ENCODE measurements at places on chromosomes 1 and 21.

DNA sequence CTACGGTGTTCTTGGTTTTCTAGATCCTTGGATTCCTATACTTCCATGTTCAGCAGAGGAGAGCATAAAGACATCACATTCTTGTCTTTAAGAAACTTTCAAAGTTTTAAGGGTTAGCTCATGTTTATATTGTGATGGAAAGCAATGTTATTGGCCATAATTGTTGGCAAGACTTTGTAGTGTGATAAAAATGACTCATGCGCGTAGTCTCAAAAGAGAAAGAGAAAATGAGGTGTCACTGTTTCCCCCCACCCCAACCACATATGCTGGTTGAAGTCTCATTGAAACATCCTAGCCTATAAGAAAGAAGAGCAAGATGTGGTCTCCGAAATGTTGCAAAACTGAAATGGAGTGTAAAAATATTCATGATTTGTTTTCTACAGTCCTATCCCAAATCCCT lies 348.8 kb downstream of the PTBP2 start:
- DNase-seq, result no peak

DNA sequence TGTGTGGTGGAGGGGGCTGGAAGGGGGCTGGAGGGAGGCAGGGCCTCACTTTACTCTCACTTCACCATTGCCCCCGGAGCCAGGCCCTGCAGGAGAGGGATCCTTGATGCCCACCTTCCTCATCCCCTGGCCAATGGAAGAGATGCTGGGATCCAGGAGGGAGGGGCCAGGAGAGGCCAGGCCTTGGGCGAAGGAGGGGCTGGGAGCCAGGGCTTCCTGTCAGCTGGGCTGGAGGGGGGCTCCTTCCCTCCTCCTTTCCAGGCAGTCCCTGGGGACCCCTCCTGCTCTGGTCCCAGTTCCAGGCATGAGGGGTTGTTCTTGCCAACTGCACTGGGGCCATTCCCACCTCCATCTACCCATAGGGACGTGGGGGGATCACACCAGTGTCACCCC lies 5.7 kb downstream of the AHDC1 start:
- DNase-seq, result no peak

DNA sequence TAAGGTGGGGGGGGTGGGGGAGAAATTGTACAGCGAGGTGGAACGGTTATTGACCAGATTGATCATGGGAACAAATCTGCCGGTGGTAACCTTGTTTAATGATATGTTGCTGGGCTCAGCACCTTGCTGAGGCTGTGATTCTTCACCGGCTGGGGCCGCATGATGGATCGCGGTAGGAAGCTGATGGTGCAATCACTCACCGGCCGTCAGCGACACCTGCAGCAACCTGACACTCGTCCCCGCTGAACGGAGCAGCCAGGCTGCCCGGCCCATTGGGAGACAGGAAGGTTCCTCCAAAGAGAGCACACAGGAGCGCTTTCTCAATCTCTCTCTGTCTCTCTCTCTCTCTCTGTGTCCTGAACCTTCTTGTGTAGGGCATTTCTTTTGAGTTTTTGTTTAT lies 128.5 kb upstream of the RRP15 start:
- DNase-seq, result no peak

- DNase-seq, result no peak
Observed at GRCh38 chr1:192550922-192551534, 24.5 kb upstream of the RGS1 start.

DNA sequence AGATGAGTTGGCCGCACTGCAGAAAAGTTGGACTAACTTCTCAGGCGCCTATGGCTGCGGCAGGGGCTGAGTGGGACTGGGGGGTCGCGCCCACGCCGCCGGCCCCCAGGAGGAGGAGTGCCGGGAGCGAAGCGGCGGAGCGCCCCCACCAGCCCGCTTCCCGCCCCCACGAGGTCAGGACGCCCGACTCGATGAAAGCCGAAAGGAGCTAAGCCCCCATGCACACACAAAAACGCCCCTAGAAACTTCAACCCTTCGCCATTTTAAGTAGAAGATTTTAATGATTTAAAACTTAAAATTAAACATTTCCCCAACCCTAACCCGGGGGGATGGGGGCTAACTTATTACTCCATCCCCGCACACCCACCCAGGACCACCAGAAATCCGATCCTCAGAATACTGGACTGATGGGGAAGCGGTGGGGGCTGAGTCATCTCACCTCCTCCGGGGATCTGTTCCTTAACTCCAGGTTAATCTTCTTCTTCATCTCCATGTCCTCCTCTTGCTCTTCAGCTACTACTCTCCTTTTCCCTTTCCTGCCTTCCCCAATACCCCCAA lies 539 bp downstream of the ANP32E start:
- DNase-seq, result no peak

GRCh38 chr1:97144527-97144926 lies 422.9 kb downstream of the PTBP2 start:
- DNase-seq, result no peak

- peak; percentile 25 for DNase-seq
Observed at GRCh38 chr1:153261281-153262069, 2.0 kb downstream of the LORICRIN start.

- DNase-seq, result no peak
Observed at GRCh38 chr1:68183895-68184294, 48.4 kb downstream of the WLS start.

- no peak for DNase-seq
Observed at GRCh38 chr1:46369542-46370213, 24.4 kb upstream of the FAAH start.

DNA sequence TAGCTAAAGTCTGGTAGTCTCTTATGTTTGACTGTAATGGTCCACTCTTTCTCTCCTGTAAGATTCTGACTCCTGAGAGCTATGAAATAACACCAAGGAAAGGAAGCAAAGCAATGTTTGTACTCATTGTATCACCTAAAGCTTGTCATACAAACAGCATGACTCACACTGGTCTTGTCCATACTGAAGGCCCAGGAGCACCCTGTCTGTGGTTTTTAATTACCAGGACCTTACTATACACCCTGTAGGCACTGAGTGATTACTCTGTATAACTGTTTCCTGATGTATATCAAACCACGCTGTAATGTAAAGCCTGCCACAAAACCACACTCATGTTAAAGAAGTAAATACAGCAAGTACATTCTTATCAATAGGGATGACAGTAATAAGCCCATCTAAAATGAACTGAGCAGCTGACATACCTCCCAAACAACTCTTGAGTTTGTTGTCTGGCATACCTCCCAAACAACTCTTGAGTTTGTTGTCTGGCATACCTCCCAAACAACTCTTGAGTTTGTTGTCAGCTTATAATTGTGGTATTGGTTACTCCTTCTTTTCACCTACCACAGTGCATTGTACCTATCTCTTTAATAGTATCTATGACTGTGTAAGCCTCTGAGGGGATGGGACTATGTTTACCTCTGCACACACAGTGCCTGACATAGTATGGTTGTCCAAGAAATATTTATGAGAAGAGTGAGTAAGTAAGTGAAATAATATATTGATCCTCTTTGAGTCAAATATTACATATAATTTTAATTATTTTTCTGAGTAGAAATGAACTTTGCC lies 11.6 kb upstream of the TNFSF18 start:
- DNase-seq, result no peak

GRCh38 chr1:153679337-153680119 lies 1.0 kb downstream of the NPR1 start:
- no peak for DNase-seq
